ENCODE measurements at places on chromosomes 4 and X. TPM values are rescaled to one million over a fixed set of nuclear protein-coding genes. Genes with fewer than 3 reads are reported as not detected.

The BEND2 gene
- not detected for total RNA-seq

The PAGE5 gene
- 0.66 TPM for total RNA-seq

The SORBS2 gene
- total RNA-seq: 0.26 TPM

The GRID2 gene
- total RNA-seq: under 0.01 TPM

The RNF150 gene
- total RNA-seq: 0.51 TPM

DNA sequence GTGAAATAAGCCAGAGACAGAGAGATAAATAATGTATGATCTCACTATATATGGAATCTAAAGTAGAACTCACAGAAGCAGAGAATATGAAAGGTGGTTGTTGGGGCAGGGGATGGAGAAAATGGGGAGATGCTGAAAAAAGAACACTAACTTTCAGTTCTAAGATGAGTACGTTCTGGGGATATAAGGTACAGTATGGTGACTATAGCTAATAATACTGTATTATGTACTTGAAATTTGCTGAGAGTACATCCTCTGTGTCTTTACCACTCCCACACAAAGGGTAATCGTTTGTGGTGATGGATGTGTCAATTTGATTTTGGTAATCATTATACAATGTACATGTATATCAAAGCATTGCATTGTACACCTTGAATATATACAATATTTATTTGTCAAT is 6.6 kb downstream of the FBXL5 start:
- no peak overlapping the region for H3K4me3 ChIP-seq
- no peak for DNase-seq
- H3K4me1 ChIP-seq: peaks cover 2% of the 10 kb centered on the region
- H3K27me3 ChIP-seq: no peaks in the 10 kb centered on the region

GRCh38 chrX:56975611-56976010 is 19.7 kb downstream of the SPIN3 start:
- no peaks in the 10 kb centered on the region for H3K36me3 ChIP-seq
- no peak overlapping the region for H3K27ac ChIP-seq
- H3K4me3 ChIP-seq: no peak overlapping the region
- no peaks in the 10 kb centered on the region for H3K27me3 ChIP-seq
- no peak for DNase-seq
- H3K4me1 ChIP-seq: no peaks in the 10 kb centered on the region

- no peaks in the 10 kb centered on the region for H3K27me3 ChIP-seq
- no peak overlapping the region for H3K4me3 ChIP-seq
- H3K4me1 ChIP-seq: no peaks in the 10 kb centered on the region
- H3K27ac ChIP-seq: no peak overlapping the region
- no peak for DNase-seq
Measured at GRCh38 chrX:78514852-78515251, 144.3 kb downstream of the RTL3 start.

DNA sequence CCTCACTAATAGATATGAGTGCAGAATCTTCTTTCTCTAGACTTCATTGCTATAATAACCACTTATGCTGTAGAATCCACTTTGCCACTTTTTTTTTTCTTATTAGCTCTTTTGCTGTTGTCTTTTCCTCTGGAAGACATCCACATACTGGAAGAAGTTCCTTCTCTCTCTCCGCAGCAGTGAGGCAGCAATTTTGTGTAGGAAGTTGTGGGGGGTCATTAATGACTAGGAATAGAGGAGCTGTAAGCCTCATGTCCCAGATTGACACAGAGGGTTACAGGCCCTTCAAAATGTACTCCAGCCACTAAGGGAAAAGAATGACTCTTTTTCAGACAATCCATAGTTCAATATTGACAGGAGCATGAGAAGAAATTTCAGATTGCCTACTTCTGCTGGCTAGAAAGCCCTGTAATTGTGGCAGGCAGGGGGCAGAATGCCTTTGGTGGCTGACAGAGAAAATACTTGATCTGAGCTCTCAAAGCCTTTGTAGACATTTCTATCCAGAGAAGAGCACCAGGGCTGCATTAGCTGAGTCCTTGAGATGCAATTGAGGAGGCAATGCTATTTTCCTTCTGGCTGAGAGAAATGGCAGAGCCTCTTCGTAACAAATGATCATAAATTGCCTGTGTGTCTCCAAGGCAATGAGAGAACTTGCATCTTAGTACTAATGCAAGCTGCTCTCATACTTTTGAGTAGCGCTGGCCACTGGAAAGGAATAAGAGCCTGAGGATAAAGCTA is 856.2 kb downstream of the STIM2 start:
- H3K27ac ChIP-seq: no peak overlapping the region
- DNase-seq: no peak
- H3K27me3 ChIP-seq: no peaks in the 10 kb centered on the region
- no peaks in the 10 kb centered on the region for H3K36me3 ChIP-seq

GRCh38 chrX:43750248-43750676 is 94.2 kb downstream of the MAOA start:
- H3K36me3 ChIP-seq: no peaks in the 10 kb centered on the region
- H3K4me3 ChIP-seq: no peak overlapping the region
- DNase-seq: peak; percentile 69
- no peaks in the 10 kb centered on the region for H3K4me1 ChIP-seq
- no peak overlapping the region for H3K27ac ChIP-seq

- H3K4me1 ChIP-seq: peaks cover 11% of the 10 kb centered on the region
- peaks cover 2% of the 10 kb centered on the region for H3K36me3 ChIP-seq
- H3K4me3 ChIP-seq: no peak overlapping the region
- no peak for DNase-seq
- no peaks in the 10 kb centered on the region for H3K27me3 ChIP-seq
Measured at GRCh38 chr4:98482503-98482846, 175.9 kb downstream of the TSPAN5 start.

- H3K4me3 ChIP-seq: no peak overlapping the region
- H3K36me3 ChIP-seq: peaks cover 4% of the 10 kb centered on the region
- H3K4me1 ChIP-seq: no peaks in the 10 kb centered on the region
- peak; percentile 68 for DNase-seq
- no peak overlapping the region for H3K27ac ChIP-seq
Measured at GRCh38 chr4:147638942-147639341, 21.7 kb downstream of the TMEM184C start.

GRCh38 chr4:7703688-7704087 is 236.0 kb downstream of the AFAP1 start:
- no peaks in the 10 kb centered on the region for H3K36me3 ChIP-seq
- no peak overlapping the region for H3K4me3 ChIP-seq
- no peaks in the 10 kb centered on the region for H3K27me3 ChIP-seq
- no peak overlapping the region for H3K27ac ChIP-seq

GRCh38 chrX:729583-730409 is 99.2 kb downstream of the SHOX start:
- no peak overlapping the region for H3K27ac ChIP-seq
- DNase-seq: no peak
- no peaks in the 10 kb centered on the region for H3K36me3 ChIP-seq
- H3K4me1 ChIP-seq: no peaks in the 10 kb centered on the region

DNA sequence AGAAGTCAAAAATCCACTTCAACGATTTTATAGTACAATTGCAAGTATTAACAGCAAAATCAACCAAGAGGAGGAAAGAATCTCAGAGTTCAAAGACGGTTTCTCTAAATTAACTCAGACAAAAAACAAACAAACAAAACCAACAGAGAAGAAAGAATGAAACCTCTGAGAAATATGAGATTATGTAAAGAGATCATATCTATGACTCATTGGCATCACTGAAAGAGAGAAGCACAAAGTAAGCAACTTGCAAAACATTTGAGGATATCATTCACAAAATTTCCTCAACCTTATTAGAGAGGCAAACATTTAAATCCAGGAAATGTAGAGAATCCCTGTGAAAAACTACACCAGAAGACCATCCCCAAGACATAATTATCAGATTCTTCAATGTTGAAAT is 370.4 kb downstream of the INPP4B start:
- peaks cover 2% of the 10 kb centered on the region for H3K4me1 ChIP-seq
- no peak overlapping the region for H3K27ac ChIP-seq
- H3K27me3 ChIP-seq: no peaks in the 10 kb centered on the region
- peak; percentile 22 for DNase-seq
- no peaks in the 10 kb centered on the region for H3K36me3 ChIP-seq
- no peak overlapping the region for H3K4me3 ChIP-seq

DNA sequence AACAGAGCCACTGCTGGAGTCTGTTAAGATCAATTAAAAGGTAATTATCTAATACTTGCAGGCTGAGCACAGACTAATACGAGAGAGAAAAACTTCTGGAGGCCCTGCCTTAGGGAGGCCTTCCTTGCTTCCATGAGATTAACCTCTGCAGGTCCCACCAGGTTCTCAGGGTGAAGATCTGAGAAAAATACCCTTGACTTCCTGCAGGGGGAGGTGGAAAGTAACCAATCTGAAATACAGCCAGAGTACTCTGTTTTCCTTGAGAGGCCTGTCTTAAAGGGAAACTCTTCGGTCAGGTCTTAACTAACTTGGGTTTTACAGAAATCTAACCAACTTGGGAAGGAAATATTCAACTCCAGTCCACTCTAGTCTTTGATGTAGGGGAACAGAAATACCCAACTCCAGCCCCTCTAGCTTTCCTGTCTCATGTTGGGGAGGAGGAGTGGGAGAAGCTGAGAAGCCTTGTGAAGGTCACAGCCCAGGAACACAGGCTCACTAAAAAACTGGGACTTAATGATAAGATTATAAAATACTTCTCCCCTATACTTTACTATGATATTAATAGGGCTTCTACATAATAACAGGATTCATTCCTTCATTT is 77.1 kb downstream of the TBCK start:
- DNase-seq: peak; percentile 39
- H3K27ac ChIP-seq: no peak overlapping the region
- H3K27me3 ChIP-seq: no peaks in the 10 kb centered on the region
- H3K36me3 ChIP-seq: no peaks in the 10 kb centered on the region
- H3K4me3 ChIP-seq: no peak overlapping the region
- no peaks in the 10 kb centered on the region for H3K4me1 ChIP-seq

DNA sequence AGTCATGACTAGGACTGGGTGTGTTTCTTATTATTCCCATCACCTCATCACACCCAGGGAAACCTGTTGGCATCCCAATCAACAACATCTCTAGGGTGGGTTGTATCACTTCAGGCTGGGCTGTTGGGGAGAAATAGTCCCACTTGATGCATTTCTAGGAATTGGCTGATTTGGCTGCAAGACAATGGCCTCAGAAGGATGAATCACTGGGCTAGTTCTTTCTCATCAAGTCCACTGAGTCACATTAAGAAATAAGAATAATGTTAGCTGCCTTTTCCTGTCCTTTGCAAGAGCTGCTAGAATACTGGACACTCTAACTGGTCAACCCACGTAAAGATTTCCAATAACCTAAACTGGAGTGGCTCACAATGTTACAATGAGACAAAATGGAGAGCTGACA is 104.2 kb downstream of the CHRDL1 start:
- H3K36me3 ChIP-seq: no peaks in the 10 kb centered on the region
- H3K27me3 ChIP-seq: no peaks in the 10 kb centered on the region
- H3K27ac ChIP-seq: no peak overlapping the region
- no peak overlapping the region for H3K4me3 ChIP-seq
- H3K4me1 ChIP-seq: no peaks in the 10 kb centered on the region

DNA sequence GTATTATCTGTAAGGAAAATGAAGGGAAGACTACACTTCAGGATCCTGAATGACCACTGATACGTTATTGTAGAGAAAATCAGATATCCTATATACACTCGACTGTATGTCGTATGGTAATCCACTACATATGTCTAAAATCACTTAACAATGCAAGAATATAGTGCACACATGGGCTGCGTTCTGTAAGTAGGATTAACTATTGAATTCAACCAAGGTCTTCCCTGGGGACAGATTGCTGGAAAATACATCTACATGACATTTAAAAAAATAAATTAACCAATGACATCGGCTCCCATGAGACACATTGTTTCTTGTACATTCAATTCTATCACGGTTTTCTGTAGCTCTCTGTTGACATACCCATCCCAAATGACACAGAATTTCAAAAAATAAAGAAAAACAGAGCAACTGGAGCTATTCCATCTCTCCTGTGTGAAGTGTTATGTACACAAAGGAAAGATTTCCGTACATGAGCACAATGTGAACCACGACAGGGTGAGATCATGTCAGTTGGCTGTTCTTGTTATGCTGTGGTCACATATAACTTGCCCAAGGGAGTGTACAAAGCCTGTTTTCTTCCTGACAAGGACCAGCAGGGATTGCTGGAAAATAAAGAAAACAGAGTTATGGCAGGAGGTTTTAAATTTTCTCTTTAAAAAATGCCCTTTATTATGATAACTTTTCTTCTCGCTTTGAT is 6.1 kb downstream of the ENOX2 start:
- DNase-seq: peak; percentile 40
- no peaks in the 10 kb centered on the region for H3K27me3 ChIP-seq
- H3K4me1 ChIP-seq: no peaks in the 10 kb centered on the region
- no peak overlapping the region for H3K4me3 ChIP-seq
- H3K36me3 ChIP-seq: no peaks in the 10 kb centered on the region
- H3K27ac ChIP-seq: no peak overlapping the region

GRCh38 chrX:23826216-23826615 is 43.2 kb downstream of the SAT1 start:
- H3K4me3 ChIP-seq: no peak overlapping the region
- H3K4me1 ChIP-seq: no peaks in the 10 kb centered on the region
- H3K36me3 ChIP-seq: no peaks in the 10 kb centered on the region

DNA sequence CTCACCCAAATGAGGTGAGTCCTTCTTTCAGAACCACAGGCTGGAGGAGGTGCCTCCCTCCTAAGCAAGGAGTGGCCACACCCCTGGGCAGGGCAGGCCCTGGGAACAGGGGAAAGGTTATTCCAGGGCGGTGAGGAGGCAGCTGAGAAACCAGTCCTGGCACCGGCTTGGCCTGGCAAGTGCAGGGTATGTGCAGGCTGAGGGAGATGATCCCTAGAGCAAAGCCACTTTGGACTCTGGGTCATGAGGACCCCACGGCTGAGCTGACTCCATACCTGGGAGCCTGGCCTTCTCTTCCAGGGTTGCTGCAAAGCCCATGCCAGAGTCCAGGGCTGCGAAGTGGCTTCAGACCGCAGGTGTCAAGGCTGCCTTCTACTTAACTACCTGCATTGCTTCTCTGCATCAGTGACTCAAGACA is 49.5 kb upstream of the HELT start:
- no peak overlapping the region for H3K27ac ChIP-seq
- H3K27me3 ChIP-seq: no peaks in the 10 kb centered on the region

DNA sequence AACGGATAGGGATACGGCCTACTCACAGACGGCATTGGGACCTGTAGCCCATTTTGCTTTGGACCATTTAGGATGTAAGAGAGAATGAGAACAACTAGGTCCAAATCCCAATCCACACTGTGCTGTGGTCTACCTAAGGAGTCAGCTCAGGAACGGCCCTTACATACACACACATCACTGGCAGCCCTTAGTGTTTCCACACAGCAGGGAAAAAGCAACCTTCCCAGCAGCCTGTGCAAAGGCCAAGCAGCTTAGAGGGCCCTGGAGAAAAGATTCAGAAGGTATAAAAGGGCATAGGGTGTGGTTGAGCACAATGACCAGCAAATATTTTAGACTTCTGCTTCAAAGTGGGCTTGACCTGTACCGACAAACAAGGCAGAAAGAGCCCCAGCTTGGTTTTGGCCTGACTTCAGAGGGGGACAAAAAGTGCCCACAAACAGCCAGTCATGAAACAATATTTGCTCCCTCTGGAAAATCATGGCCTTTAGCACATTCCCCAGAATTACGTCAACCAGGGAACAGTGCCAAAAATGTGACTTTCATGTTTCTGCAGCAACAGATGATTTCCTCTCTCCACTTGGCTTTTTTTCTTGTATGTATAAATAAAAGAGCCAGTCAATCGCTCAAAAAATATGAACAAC is 359.5 kb upstream of the FGF16 start:
- no peak overlapping the region for H3K4me3 ChIP-seq
- H3K4me1 ChIP-seq: no peaks in the 10 kb centered on the region
- no peak overlapping the region for H3K27ac ChIP-seq
- DNase-seq: peak; percentile 26
- H3K36me3 ChIP-seq: no peaks in the 10 kb centered on the region
- no peaks in the 10 kb centered on the region for H3K27me3 ChIP-seq

GRCh38 chr4:168509786-168510185 is 12.9 kb downstream of the PALLD start:
- H3K27ac ChIP-seq: no peak overlapping the region
- DNase-seq: peak; percentile 90
- no peaks in the 10 kb centered on the region for H3K36me3 ChIP-seq
- H3K4me3 ChIP-seq: no peak overlapping the region

Data from fibroblast of lung (primary cell).